ENCODE measurements at places on chromosomes 1 and 21.

DNA sequence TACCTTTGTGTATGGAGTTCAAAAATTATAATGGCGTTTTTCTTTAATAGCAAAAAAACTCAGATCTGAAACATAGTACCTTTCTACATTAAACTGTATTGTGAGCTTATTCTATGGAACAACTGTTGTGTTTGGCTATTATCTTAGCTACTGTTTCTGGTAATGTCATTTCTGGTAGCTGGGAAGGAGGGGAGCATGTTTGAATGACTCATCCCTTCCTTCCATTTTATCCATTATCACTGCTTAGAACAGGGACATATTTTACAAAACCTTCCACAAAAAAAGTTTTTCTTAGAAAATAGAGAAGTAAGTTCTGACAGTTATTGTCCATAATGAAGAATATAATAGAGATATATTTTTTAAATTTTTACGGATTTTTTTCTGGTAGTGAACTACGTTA is 128.3 kb downstream of the NRDC start:
- DNase-seq: no peak

GRCh38 chr1:213327017-213327667 is 276.1 kb downstream of the RPS6KC1 start:
- no peak for DNase-seq

DNA sequence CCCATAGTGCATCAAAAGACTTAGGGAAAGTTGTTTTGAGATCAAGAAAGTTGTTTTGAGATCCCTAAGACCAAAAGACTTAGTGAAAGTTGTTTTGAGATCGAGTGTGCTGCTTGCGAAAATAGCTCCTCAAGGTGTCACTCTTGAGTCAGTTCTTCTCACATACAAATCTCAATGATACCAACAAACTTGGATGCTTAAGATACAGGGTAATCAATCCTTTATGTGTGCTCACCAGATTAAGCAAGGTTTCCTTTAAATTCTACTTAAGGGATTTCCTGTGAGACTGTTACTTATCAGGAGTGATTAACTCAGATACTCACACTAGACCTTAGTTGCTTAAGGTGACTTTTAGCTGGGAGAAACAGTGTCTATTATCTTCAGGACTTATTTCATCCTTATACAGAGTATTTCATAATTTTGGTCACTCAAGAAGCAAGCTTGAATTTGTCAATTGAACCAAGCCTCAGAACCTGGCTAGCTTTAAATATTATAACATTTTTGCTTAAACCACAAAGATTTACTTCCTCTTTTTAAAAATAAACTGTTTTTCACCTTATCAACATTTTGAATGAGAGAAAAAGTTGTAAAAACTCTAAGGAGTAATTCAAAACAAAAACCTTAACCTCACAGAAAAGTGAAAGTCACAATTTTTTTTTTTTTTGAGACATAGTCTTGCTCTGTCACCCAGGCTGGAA is 8.0 kb upstream of the RLF start:
- no peak for DNase-seq

DNA sequence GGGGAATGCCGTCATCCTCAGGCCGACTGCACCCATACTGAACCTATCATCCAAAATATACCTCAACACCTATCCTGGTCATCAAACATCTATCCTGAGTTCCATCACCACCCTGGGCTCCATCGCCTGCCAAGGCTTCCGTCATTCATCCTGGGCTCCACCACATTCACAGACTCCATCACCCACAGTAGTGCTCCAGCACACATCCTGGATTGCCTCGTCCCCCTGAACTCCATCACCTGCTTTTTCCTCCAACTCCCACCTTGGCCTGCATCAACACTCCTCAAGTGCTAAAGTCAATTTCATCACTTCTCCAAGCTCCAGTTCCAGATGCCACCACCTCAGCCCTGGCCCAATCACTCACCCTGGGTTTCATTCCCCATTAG is 7.8 kb downstream of the MAP3K6 start:
- no peak for DNase-seq

GRCh38 chr21:16863908-16864307 is 648.9 kb upstream of the CXADR start:
- DNase-seq: no peak

GRCh38 chr1:40384413-40384762 is 10.9 kb downstream of the SMAP2 start:
- no peak for DNase-seq

GRCh38 chr1:8283058-8283884 is 34.6 kb upstream of the SLC45A1 start:
- DNase-seq: peak; percentile 36

DNA sequence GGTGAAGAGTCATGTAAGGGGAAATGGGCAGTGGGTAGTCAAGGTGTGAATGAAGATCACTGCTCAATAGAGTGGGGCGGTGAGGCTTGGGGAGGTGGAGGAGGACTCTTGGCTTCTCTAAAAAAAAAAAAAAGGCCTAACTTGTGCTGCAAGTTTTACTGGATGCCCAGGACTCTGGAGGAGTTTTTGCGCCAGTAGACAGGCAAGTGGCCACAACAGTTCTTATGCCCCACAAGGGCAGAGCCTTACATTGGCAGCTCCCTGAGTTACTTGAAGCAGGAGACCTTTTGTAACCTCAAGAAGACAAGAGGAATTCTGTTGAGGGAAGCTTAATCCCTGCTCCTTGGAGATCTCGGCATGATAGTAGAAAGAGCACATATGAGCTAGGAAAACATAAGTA is 54.9 kb upstream of the PPP2R5A start:
- DNase-seq: no peak

- DNase-seq: peak; percentile 74
Measured at GRCh38 chr1:109655615-109656519, at the start of gene GSTM4. Gene GSTM4 (plus strand): TSS chr1:109656099. CDS start chr1:109656390, 291 bp downstream.

GRCh38 chr1:45177452-45177851 is 29.0 kb downstream of the ZSWIM5 start:
- DNase-seq: no peak

GRCh38 chr1:240096974-240097373 is 5.3 kb downstream of the FMN2 start:
- DNase-seq: no peak

All from stimulated activated CD4-positive, alpha-beta T cell treated with anti-CD3 and anti-CD28 coated beads, Interleukin-2, amount 100 ng/mL, for 24 hours (primary cell).